ENCODE measurements at places on chromosomes 7 and 10.

DNA sequence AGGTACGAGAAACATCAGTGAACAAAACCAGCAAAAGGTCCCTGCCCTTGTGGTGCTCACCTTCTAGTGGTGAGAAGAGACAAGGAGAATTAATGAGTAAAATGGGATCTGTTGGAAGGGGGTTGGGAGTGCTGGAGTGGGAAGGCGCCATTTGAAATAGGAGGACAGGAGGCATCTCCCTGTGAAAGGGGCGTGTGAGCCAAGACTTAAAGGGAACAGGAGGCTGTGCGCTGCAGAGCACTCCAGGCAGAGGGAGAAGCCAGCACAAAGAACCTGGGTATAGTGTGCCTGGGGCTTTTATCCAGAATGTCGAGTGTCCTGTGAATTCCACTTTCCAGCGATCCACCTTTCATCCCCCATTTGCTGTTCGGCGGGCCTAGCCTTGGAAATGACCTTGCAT, 497.9 kb upstream of the GALNT17 start:
- peaks cover 34% of the 10 kb centered on the region for H3K27me3 ChIP-seq
- peaks cover 44% of the 10 kb centered on the region for H3K4me1 ChIP-seq
- no peak overlapping the region for H3K4me3 ChIP-seq
- peaks cover 8% of the 10 kb centered on the region for H3K36me3 ChIP-seq
- no peak for DNase-seq

- DNase-seq = no peak
- peaks cover 8% of the 10 kb centered on the region for H3K36me3 ChIP-seq
- H3K27me3 ChIP-seq = no peaks in the 10 kb centered on the region
- H3K4me1 ChIP-seq = peaks cover 9% of the 10 kb centered on the region
- no peak overlapping the region for H3K4me3 ChIP-seq
These were observed 93.9 kb downstream of the ATXN7L1 start for GRCh38 chr7:105782391-105783042.

DNA sequence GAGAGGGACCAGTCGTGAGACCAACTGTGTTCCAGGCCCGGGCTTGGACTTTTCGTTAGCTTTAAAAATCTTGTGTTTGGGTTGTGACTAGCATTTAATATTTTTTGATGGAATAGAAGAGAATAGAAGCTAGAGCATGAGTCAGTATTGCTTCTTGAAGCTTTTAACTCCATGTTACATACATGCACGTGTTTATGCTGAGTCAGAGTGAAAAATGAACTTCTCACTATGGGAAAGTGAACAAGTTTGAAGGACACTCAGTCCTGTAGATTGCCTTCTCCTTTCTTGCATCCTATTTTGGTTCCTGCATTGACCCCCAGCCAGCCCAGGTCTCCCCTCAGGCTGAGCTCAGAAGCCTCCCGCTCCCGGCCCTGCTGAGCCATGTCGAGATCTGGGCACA, 31.8 kb downstream of the GHRHR start:
- H3K4me3 ChIP-seq = no peak overlapping the region
- peaks cover 3% of the 10 kb centered on the region for H3K27me3 ChIP-seq
- H3K4me1 ChIP-seq = peaks cover 5% of the 10 kb centered on the region
- no peak for DNase-seq
- no peak overlapping the region for H3K27ac ChIP-seq

- peaks cover 13% of the 10 kb centered on the region for H3K4me1 ChIP-seq
- peaks cover 15% of the 10 kb centered on the region for H3K36me3 ChIP-seq
- no peaks in the 10 kb centered on the region for H3K27me3 ChIP-seq
- DNase-seq = no peak
- H3K4me3 ChIP-seq = peak overlapping the region; percentile 96
These were observed 132.1 kb downstream of the NRBF2 start for GRCh38 chr10:63265222-63265617.

DNA sequence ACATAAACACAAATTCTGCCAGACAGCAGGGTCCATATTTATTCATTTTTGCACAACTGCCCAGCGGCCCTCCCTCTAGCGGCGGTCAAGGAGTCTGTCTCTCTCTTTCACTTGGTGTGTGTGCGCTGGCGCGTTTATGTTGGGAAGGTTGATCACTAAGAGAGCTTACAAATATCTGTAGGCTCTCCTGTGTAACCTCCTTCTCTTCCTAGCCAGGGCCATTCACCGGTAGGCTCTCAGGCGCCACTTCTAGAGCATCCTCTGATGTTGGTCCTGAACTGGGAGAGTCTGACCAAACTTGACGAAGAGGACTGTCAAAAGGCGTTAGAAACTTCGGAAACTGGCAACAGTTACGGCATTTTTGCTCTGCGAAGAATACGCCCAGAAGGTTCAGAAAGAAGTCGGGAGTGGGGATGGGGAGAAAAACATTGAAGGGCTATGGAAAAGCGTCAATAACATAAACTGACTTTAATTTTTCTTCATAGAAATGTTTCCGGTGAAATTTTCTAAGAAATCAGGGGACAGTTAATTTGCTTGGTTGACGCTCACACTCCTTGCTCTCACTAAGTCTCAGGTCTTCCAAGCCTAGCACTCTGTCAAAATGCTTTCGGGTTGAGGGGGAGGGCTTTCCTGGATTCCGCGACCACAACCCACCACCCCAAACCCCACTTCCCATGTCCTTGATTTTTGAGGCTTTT, 731.1 kb downstream of the ZWINT start:
- H3K4me1 ChIP-seq = peaks cover 9% of the 10 kb centered on the region
- H3K36me3 ChIP-seq = no peaks in the 10 kb centered on the region
- peak; percentile 73 for DNase-seq
- peak overlapping the region; percentile 74 for H3K27ac ChIP-seq

- no peaks in the 10 kb centered on the region for H3K36me3 ChIP-seq
- no peak for DNase-seq
- peaks cover 5% of the 10 kb centered on the region for H3K4me1 ChIP-seq
- H3K27ac ChIP-seq = no peak overlapping the region
- peaks cover 11% of the 10 kb centered on the region for H3K27me3 ChIP-seq
These were observed 17.6 kb upstream of the CTBP2 start for GRCh38 chr10:125177641-125178640.

DNA sequence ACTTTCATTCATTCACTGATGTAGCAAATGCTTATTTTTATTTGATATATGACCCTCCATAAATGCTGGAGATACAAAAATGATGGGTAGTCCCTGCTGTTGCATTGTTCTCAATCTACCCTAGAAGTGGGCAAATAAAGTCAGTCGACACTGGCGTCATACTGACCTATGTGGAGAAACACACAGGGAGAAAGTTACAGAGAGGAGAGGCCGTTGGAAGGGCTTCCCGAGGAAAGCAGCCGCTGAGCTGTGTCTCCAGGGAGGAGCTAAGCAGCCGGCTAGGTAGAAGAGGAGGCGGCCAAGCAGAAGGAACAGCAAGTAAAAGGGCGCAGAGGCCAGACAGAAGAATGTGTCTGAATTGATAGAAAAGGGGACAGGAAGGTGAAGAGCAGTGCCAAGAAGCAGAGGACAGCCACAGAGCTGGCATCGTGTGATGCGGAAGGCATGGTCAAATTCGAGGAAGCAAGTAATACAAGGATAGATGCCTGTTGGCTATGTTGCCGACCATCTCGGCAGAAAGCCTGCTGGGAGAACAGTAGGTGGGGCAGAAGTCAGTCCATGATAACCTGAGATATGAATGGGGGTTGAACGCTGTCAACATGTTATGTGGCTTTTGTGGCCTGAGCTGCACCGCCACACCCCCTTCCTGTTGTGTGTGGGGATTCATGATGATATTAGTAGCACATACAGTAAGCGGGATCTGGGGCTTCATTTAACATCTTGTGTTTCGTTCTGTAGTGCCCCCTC, 25.9 kb downstream of the ST8SIA6 start:
- no peak for DNase-seq
- H3K4me3 ChIP-seq = no peak overlapping the region
- no peak overlapping the region for H3K27ac ChIP-seq

Data from type B pancreatic cell (in vitro differentiated cells).